Adipocyte (in vitro differentiated cells): ENCODE measurements at places on chromosomes 5 and 9.

GRCh38 chr5:15290953-15291352 is 209.0 kb upstream of the FBXL7 start:
- DNase-seq = no peak

DNA sequence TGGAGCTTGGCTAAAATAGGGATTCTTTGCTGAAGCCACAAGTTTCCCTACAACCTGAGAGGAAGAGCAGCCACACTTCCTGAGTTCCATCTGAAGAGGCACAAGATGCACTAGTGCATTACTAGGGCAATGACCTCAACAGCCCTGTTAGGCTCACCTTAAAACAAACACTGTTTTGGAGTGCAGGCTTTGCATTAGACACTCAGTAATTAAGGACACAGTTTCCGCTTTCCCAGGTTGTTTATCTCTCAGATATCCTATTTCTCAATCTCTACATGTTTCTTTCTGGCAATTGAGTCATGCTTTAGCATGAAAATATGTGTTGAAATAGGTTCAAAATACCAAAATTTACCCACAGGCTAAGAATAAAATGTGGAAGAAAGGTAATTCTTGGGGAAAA is 34.2 kb downstream of the EMB start:
- DNase-seq = no peak

- peak; percentile 75 for DNase-seq
Measured at GRCh38 chr5:172713113-172713808, 57.7 kb downstream of the DUSP1 start.

DNA sequence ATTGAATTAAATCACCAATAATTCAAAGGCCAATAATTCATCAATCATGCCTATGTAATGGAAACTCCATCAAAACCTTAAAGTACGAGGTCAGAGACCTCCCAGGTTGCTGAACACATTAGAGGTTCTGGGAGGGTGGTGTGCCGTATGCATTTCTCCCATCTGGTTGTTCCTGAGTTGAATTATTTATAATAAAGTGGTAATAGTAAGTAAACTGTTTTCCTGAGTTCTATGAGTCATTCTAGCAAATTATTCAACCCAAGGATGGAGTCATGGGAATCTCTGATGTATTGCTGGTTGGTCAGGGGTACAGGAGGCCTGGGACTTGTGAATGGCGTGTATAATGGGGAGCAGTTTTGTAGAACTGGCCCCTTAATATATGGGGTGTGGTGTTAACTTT is 191.7 kb downstream of the CARTPT start:
- no peak for DNase-seq
